Dorsolateral prefrontal cortex (tissue), 122 donors: ENCODE measurements at places on chromosomes 13 and 19.

DNA sequence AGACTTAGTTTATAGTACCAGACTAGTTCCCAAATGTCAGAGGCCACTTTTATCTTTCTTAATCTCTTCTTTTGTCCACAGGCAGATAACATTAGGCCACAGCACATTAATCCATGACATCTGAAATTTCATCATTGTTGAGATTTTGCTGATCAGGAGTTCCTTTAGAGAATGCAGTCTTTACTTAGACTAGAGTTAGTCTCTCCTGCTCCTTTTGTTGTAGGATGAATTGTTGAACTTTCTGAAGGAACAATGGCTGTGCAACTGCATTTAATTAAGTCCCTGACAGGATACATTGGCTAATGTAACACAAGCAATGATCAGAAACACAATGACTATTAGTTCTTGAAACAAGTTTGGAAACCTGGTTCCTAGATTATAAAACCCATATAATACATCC lies 266.3 kb downstream of the PCDH20 start:
- no peak for DNase-seq

DNA sequence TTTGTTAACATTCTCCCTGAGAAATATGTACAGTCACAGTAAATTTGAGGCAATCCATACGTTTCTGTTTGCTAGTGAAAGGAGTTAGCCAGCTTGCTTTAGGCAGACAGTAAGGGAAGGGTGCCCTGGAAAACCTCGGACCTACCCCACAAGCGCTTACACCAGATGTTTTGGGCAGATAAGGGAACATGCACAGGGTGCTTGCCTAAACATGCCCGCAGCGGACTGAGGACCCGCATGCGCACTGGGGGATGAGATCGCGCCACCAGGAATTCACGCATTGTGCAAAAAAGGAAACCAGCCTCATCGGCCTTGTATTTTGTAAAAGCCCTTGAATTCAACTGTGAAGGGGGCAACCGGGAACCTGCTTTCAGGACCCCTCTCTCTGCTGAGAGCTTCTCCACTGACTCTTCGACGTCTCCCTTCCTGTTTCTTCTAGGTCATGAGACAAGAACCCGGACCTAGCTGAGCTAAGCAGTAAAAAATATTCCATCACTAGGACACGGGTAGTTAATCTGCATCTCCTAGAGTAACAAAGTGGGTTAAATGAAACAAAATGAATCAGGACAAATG lies 1399.2 kb upstream of the ATXN8OS start:
- no peak for DNase-seq

GRCh38 chr13:113369881-113370280 lies 6.0 kb upstream of the GRTP1 start:
- no peak for DNase-seq

- DNase-seq, result no peak
These were observed 19.9 kb downstream of the GAS6 start for GRCh38 chr13:113843864-113844556.

DNA sequence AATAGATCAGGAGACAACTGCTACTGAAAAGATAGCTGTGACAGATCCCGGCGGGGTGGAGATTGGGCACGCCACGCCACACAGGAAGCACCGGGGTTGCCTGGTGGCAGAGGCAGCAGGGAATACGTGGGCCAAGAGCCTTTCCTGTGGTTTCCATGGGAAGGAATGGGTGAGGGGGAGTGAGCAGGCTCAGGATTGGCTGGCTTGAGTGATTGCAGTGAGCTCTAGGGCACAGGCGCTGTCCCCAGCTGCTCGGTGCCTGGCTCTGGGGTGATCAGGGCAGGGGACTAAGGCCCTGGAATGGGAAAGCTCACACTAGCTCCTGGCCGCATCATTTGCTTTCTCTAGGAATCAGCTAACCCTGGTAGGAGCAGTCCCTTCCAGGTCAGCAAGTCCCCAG lies 166.1 kb downstream of the USP12 start:
- no peak for DNase-seq

GRCh38 chr13:73323615-73324014 lies 264.8 kb downstream of the KLF5 start:
- no peak for DNase-seq

GRCh38 chr13:55566334-55566733 lies 1574.4 kb upstream of the PRR20A start:
- DNase-seq, result no peak

- no peak for DNase-seq
These were observed 22.3 kb upstream of the SLC46A3 start for GRCh38 chr13:28741084-28741491.

GRCh38 chr13:78604782-78605611 lies 1.6 kb upstream of the POU4F1 start:
- no peak for DNase-seq

GRCh38 chr13:30289533-30289932 lies 17.8 kb downstream of the KATNAL1 start:
- no peak for DNase-seq

GRCh38 chr13:101811284-101811839 lies 358.9 kb downstream of the ITGBL1 start:
- no peak for DNase-seq
